ENCODE measurements at places on chromosomes 16 and 17.
A peak's percentile ranks its signal among the peaks of the same experiment; 100 is the strongest.

GRCh38 chr17:41919840-41920579 is 1.3 kb upstream of the ACLY start:
- peak; percentile 38 for DNase-seq

DNA sequence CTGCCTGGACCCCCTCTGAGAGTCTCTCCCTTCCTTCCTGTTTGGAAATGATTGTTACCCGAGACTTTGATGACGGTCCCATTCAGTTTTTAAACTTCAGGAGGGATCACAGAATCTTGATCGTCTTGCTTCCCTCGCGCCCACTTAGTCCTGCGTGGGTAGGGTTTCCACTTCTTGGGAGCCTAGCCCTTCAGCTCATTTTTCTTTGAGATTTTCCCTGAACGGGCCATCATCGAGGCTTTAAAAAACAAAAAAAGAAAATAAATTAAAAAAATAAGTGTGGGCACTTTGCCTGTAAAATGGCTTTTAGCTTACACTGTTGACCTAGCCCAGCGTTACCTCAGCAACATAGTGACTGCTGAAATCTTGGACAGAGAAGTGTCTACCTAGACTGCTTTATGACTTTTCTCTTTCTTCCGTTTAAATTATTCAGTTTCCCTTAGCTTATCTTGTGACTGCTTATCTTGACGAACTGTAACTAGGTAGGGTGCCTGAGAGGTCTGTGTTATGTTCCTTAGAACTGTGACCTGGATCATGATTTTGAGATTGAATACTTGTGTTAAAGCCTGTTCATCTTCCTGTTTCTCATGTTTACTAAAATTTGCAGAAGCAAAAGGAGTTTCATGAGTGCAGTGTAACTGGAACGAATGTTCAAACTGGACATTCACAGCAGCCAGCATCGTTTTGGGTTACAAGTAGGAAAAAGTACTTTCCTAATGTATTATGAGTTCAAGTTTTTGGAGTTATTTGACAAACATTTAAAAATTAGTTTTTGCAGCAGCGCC is 874 bp downstream of the WWP2 start:
- no peak for DNase-seq

DNA sequence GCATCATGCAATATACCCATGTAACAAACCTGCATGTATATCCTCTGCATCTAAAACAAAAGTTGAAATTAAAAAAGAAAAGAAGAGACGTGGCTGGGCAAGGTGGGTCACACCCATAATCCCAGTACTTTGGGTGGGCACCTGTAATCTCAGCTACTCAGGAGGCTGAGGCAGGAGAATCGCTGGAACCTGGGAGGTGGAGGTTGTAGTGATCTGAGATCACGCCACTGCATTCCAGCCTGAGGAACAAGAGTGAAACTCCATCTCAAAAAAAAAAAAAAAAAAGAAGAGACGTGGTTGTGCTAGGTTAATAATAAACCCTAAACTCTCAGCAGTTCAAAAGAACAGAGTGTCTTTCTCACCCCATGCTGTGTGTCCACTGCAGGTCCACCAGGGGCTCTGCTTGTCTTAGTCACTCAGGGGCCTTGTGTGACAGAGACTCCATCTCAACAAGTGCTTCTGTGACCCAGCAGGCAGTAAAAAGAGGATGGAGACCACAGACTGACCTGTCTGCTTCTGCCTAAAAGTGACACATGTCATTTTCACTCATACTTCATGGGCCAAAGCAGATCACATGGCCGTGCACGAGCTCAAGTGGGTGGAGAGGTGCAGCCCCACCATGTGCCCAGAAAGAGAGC is 22.3 kb upstream of the N4BP1 start:
- DNase-seq, result no peak

- no peak for DNase-seq
These were observed 78.0 kb downstream of the MAP2K6 start for GRCh38 chr17:69492410-69493071.

DNA sequence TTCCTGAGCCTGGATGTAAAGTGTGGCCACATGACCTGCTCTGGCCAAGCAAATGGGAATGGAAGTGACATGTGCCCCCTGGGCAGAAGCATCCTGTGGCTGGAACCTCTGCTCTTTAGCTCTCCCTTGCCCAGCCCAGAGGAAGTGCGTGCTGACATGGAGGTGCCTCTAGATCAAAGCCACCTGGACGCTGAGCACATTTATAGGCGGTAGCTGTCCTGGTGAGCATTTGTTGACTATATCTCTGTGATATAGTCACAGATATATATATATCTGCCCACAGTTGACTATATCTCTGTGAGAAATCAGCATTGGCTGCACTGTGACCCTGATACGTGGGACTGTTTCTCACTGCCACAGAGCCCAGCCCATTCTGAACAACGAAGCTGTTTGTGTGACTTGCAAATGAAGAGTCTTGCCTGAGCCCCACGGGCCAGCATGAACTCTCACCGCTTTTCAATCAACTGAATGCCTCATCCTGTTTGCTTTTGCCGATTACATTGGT is 118.8 kb downstream of the C16orf95 start:
- no peak for DNase-seq

DNA sequence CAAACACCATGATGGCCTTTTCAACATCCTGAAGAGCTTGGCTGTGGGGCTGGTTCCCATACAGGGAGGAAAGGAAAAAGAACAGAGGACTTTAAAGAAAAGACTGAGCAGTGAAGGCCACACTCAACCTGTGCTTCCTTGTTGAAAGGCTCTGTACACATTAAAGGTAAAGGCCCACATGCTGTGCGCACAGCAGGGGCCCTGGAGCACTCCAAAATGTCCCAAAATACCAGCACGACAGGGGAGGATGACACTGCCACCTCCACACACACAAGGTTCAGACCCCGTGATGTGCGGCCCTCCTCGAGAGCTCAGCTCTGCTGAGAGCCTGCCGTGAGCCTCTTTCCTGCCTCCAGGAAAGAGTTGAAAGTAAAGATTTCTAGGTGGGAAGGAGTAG is 36.5 kb downstream of the FANCA start:
- no peak for DNase-seq

GRCh38 chr17:82235775-82236141 is 6.9 kb downstream of the SLC16A3 start:
- peak; percentile 82 for DNase-seq

- DNase-seq, result no peak
These were observed 7.7 kb downstream of the NDUFAF8 start for GRCh38 chr17:81246679-81247338.

- no peak for DNase-seq
These were observed 7.5 kb downstream of the NETO2 start for GRCh38 chr16:47136099-47136842.

DNA sequence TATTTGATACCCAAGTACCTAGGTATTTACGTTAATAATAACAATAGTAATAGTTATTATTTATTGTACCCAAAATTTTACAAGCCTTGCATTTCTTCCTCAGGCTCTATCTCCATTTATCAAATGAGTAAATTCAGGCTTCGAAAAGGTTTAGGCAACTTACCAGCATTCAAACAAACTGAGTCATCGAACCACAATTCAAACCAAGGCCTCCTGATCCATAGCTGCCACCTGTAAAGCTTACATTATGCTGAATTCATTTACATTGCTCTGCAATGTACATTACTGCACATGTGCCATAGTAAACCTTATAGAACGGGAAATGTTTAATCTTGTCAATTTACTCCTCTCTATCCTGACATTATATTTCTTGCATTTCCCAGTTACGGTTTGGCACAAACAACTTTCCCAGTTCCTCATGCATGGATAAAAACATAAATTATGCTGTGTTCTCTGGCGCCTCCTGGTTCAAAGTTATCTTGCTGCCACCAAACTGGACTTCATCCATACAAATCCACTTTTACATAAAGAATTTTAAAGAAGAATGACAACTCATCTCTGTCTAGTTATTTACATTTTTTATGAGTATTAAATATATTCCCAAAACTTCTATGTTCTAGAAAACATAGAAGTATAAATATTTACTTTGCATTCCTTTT is 360.6 kb upstream of the SOX9 start:
- no peak for DNase-seq

GRCh38 chr17:37068266-37068665 is 119.5 kb downstream of the AATF start:
- peak; percentile 90 for DNase-seq

GRCh38 chr17:45070809-45071208 is 9.7 kb downstream of the NMT1 start:
- no peak for DNase-seq

GRCh38 chr16:60271025-60271771 is 1537.1 kb upstream of the GOT2 start:
- peak; percentile 3 for DNase-seq

DNA sequence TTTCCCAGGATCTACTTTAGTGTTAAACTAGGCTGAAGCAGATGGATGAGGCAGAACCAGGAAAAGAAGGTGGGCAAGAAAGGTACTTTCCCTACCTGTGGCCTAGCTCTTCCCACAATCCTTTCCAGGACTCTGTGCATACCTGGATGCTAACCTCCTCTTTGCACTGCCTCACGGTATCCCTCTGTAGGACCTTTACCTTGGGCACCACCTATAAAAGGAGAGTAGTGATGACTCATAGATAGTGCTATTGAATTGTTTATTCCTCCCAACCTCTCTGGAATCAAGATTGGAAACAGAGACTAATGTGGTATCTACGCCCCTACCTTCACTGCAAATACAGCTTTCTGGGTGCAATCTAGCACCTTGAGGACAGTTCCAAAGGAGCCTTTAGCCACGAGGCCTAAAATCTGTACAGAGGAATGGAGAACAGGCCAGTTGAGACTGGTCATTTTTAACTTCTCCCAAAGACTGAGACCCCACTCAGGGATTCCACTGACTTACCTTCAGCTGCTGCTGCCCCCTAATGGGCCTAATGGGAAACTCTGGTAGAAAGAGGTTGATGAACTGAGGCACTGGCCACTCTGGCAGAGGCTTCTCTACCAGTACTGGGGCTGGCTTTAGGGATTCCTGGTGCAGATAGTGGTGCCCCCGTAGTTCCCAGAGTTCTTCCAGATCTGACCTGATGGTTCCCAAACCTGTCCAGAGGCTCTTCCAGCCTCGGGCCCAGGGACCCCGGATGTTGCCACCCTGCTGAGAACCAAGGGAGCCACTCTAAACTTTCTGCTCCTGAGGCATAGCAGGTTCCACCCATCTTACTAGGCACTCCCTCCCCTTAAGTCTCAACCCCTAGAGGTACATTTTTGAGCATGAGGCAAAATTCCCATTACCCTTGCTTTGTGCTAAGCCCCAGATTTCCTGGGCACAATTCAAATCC is 781 bp downstream of the RSKR start:
- DNase-seq, result peak; percentile 54

DNA sequence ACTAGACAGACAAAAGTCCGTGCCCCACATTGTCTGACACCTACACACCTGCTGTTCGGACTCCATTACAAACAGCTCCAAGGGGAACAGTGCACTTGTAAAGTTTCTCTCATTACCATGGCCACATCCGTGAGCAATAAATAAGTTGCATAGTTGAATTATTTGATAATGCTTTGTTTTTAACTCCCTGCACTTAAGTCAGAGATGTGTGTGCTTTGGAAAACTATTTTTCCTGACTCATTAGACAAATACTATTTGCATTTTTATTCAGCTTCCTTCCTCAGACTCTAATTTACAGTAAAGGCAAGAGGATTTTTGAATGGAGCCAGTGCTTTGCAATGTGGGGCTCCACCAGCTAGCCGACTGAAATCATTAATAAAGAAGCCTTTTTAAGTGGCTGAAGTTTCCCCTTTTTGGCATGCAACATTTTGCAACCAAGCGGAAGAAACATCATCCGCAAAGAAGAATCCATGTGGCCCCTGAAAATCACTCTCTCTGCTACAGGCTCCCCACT is 6.5 kb upstream of the CCL2 start:
- DNase-seq, result no peak

GRCh38 chr17:48460052-48460451 is 30.0 kb upstream of the SKAP1 start:
- no peak for DNase-seq

GRCh38 chr17:29041571-29041970 is 1.4 kb upstream of the PIPOX start:
- DNase-seq, result no peak

DNA sequence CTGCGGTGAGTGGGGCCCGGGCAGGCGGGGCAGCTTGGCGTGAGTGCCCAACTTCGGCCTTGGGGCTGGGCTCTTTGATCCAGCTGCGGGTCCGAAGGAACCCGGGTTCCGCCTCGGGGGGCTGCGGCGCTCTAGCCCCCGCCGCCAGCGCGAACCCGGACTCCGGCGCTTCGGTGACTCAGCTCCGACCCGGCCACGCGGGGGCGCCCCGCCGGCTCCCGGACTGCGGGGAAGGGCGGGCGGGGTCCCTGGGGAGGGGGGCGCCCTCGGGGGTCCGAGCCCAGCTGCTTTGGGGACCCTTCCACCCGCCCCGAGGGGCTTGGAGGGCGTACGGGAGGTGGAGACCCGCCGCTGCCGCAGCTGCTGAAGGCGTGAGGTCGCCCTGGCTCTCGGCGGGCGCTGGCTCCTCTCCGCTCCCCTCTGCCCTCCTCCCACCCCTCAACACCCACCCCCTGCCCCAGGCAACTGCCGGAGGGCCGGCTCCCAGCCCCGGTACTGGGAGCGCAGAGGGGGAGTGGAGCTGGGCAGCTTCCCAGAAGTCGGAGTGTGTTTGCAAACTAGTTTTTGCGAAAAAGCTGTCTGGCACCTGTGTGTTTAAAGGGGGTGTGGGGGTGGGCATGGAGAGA is 516 bp downstream of the CPNE2 start:
- peak; percentile 74 for DNase-seq

DNA sequence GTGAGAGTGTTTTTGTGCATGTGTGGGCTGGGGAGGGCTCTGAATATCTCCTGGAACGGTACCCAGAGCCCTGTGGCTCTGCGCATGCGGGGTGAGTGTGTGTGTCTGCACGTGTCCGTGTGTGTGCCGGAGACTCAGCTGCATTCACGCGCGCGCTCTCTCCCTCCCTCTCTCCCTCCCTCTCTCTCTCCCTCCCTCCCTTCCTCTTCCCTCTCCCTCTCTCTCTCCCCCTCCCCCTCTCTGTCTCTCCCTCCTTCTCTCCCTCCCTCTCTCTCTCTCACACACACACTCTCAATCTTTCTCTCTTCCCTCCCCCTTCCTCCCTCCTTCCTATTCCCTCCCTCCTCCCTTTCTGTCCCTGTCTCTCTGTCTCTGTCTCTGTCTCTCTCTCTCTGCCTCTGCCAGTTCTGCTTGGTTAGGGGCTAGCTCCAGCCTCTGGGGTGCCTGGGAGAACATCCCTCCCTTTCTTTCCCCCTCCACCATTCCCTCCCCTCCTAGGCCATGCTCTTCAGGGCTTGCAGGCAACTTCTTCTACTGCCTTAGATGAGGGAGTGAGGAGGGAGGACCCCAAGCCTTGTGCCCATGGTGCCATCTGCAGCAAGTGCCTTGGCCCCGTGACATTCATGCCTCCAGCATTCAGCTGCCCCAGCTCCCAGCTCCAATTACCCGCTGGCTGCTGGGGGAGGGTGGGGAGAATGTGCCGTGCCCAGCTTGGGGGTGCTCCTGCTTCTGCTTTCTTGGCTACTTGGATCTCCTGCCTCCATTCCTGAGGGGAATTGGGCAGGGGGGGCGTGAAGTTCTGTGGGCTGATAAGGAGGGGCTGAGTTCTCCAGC is 6.4 kb downstream of the THRA start:
- peak; percentile 79 for DNase-seq

- DNase-seq, result peak; percentile 47
These were observed 2.2 kb downstream of the RAB26 start for GRCh38 chr16:2150418-2151187.

Data from SJCRH30 (cell line).